HAP-1 (cell line): ENCODE measurements at places on chromosomes 13 and 19.

DNA sequence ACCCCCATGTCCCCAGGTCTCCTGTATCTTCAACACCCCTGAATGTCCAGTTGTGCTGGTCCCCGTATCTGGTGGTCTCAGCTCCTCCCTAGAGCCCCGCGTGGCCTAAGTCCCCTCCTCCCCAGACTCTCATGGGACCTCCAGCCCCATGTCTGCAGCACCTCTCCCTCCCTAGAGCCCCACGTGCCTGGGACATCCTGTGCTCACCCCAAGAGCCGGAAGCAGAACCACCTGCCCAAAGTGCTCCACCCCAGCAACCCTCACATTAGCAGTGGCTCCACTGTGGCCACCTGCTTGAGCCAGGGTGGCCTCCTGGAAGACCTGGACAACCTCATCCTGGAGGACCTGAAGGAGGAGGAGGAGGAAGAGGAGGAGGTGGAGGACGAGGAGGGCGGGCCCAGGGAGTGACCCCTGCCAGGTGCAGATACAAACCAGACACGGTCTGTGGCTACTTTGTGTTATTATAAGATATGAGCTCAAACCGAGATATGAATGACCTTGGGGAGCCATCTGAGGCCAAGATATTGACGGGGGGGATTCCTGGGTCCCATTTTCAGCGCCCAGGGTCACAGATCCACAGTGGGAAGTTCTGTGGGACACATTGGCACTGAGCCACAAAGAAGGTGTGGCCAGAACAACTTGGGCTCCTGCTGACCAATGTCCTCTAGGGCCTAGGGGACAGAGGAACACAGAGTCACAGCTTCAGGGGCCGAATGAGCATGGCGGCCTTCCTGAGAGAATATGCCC lies 6.0 kb downstream of the SHFL start:
- no peak for DNase-seq

DNA sequence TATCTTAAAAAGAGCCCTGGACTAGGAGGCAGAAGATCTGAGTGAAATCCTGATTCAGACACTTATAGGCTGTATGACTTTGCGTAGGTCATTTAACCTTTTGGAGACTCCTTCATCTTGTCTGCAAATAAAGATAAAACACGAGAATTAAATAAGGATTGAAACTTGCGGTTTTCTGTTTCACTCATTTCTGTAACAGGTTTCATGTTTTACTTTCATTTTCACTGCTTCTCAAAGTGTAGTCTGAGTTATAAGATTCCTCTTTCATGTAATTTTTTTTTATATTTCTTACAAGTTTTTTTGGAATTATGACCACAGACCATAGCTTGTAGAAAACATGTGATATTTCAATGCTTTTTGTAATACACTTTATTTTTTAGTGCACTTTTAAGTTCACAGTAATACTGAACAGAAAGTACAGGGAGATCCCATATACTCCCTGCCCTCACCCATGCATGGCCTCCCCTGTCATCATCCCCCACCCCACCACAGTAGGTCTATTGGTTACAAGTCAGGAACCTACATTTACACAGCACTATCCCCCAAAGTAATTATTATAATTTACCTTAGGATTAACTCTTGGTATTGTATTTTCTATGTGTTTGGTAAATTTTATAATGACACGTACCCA lies 174.6 kb downstream of the ITGBL1 start:
- DNase-seq, result no peak

DNA sequence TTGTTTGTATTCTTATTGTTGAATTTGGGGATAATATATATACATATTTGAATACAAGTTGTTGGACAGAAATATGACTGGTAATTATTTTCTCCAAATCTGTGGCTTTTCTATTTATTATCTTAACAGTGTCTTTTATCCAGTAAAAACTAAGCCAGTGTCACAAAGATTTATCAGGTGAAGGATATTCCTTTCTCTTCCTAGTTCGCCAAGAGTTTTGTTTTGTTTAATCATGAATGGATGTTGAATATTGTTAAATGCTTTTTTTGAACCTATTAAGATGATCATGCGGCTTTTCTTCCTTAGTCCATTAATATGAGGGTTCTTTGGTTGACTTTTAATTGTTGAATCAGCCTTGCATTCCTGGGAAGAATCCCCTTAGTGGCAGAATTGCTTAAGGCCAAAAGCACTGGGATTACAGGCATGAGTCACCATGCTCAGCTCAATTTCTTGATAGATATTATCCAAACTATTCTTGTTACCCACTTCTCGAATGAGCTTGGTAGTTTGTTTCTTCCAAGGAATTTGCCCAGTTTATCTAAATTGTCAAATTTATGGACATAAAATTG lies 53.3 kb downstream of the TEX26 start:
- peak; percentile 47 for DNase-seq

DNA sequence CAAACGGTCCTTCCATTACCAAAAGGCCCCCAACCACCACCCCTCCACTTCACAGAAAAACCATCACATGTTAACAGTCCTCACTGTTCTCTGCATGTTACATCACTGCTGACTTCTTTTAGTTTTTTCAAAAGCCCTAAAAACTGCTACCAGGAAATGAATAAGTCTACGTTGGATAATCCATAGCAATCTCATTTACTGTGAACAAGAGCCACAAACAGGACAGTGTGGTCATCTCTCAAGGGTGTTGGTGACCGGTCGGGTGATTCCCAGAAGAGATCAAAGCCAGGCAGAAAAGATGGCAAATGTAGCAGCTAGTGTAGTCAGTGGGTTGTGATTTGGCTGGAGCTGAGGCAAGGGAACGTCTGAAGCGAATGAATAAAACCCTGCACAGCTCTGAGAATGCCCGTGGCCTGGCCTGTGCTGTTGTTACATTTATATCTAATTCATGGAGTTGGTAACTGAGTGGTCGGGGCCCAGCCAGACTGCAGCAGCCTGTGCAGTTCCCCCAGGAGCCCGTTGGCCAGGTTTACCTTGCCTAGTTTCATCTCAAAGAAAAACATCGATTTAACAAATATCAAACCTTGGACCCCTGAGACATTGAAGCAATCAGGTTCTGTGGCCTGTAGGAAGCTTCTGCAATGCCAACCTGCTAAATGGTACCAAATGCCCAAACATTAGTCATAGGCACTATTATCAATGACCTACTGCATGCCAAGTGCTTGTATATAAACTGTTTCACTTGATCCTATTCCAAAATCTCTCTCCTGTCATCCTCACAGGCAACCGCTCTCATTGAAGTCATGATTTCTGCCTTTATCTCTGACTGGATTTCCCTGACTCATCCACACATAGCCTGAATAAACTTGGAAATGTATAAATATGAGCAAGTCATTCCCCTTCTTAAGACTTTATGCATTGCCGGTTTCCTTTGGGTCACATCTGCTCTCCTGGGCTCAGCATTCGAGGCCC lies 153.8 kb upstream of the SERP2 start:
- DNase-seq, result no peak

DNA sequence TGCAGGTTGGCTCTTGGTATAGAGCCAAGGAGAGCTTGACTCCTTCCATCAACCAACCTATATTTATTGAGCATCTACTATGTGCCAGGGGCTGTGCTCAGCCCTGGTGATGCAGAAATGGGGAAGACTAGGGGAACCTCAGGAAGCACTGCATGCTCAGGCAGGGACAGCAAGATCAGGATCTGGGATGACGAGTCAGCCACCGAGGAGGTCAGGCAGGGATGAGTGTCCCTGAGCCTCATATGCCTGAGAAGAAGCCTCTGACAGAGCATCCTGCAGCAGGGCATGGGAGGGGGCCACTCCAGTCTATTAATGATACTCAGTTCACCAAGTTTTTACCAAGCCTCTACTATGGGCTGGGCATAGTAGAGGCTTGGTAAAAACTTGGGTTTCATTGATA lies 158.1 kb downstream of the KATNAL1 start:
- no peak for DNase-seq

DNA sequence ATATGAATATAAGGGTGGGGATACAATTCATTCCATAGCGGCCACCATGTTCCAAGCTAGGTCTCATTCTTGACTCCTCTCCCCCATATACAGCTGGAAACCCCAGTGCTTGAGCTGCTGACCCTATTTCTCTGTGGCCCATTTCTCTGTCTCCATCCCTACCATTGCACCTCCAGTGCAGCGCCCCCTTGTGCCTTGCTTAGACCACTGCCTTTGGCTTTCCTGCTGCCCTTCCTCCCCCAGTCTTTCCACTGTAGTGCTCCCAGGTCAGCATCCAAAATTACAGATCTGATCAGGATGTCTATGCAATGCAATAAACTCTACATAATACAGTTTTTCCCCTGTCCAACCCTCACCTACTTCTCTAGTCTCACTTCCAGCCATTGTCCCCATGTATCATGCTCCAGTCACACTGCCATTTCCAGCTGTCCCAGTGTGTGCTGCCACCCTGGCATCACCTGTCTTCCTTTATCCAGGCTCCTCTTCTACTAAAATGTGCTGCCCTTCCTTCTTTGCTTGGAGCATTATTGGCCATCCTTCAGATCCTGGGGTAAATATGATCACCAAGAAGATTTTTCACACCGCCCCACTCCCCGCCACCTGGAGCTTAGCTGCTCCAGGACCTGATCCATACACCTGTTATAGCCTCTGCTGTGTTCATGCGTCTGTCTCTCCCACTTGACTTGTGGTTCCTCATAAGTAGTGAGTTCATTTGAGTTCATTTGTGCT lies 199.4 kb upstream of the IPO5 start:
- DNase-seq, result peak; percentile 34

DNA sequence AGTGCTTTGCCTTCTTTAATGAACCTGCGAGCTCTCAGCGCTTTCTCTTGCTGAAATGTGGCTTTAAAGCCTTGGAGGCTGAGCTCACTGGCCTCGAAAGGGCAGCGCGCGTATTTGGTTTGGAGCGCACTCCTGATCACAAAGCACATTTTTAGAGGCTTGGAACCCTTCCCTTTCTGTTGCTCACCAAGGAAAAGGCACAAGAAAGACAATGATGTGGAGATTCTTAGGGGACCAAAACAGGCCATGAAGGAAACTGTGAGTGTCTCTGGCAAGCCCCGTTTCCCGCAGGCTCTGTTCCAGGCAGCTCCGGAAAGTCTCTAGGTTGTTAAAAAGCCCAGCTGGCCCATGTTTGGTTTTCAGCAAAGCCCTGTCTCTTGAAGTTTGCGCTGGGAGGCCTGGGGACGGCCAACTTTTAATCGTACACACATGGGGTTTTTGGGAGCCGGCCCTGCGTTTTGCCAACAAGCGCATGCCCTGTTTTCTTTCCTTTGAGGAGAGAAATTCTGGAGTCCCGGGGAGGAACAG lies 9.4 kb upstream of the SPC24 start:
- DNase-seq, result no peak

- no peak for DNase-seq
Observed at GRCh38 chr13:98050041-98050466, 92.8 kb upstream of the FARP1 start.
